ENCODE measurements at places on chromosomes 2 and 18.

DNA sequence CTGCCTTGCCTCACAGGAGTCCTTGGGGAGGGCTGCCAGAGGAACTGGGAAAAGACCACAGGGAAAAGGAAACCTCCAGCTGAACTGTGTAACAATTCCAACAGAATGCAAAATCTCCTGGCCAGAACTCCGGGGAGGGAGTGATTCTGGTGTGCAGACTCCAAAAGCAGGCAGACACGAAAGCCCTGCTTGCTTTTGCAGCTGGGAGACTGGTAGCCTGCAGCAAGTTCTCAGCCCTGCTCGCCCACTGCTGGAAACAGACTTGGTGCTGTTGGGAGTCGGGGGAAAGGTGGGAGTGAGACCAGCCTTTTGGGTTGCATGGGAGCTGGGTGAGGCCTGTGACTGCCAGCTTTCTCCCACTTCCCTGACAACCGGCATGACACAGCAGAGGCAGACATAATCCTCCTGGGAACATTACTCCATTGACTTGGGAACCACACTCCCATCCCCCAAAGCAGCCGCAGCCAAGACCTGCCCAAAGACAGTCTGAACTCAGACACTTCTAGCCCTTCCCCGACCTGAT lies 26.0 kb upstream of the NMI start:
- H3K27ac ChIP-seq, result no peak overlapping the region
- no peak for DNase-seq
- H3K4me3 ChIP-seq, result no peak overlapping the region

GRCh38 chr2:108633409-108633808 lies 85.9 kb upstream of the RANBP2 start:
- peaks cover 33% of the 10 kb centered on the region for H3K4me1 ChIP-seq
- no peak overlapping the region for H3K4me3 ChIP-seq
- no peaks in the 10 kb centered on the region for H3K36me3 ChIP-seq
- H3K27ac ChIP-seq, result no peak overlapping the region

DNA sequence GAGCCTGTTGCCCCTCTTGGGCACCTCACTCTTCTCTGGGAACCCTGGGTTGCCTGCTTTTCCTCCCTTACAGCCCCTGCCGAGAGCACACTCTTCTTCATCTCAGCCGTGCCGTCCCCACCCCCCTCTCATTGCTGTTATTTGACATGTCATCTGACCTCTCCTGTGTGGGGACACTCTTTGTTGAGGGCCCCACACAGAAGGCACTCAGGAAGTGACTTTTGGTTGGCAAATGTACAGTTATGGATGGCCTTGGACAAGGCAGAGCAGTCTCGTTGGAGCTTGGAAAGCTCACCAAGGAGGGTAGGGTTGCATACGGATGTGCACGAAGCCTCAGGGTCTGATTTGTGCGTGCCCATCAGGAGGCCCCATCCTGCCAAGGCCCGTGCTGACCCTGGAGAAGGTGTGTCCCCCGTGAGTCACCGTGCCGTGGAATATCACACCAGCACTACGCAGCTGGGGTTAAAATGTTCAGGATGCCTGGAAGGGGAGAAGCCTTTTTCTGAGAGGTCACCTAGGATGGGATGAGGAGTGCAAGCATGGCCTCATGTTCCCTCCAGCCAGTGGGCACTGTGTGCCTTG lies 93.9 kb downstream of the CTIF start:
- no peaks in the 10 kb centered on the region for H3K27me3 ChIP-seq
- DNase-seq, result peak; percentile 33
- peaks cover 17% of the 10 kb centered on the region for H3K4me1 ChIP-seq
- peaks cover 14% of the 10 kb centered on the region for H3K36me3 ChIP-seq
- H3K27ac ChIP-seq, result no peak overlapping the region

GRCh38 chr2:162065767-162066166 lies 8.2 kb downstream of the DPP4 start:
- no peak overlapping the region for H3K4me3 ChIP-seq
- H3K4me1 ChIP-seq, result no peaks in the 10 kb centered on the region
- DNase-seq, result no peak
- no peak overlapping the region for H3K27ac ChIP-seq
- H3K27me3 ChIP-seq, result no peaks in the 10 kb centered on the region

GRCh38 chr2:160353166-160353565 lies 140.4 kb downstream of the RBMS1 start:
- DNase-seq, result no peak
- peaks cover 25% of the 10 kb centered on the region for H3K36me3 ChIP-seq
- H3K27me3 ChIP-seq, result no peaks in the 10 kb centered on the region
- peak overlapping the region; percentile 86 for H3K27ac ChIP-seq

DNA sequence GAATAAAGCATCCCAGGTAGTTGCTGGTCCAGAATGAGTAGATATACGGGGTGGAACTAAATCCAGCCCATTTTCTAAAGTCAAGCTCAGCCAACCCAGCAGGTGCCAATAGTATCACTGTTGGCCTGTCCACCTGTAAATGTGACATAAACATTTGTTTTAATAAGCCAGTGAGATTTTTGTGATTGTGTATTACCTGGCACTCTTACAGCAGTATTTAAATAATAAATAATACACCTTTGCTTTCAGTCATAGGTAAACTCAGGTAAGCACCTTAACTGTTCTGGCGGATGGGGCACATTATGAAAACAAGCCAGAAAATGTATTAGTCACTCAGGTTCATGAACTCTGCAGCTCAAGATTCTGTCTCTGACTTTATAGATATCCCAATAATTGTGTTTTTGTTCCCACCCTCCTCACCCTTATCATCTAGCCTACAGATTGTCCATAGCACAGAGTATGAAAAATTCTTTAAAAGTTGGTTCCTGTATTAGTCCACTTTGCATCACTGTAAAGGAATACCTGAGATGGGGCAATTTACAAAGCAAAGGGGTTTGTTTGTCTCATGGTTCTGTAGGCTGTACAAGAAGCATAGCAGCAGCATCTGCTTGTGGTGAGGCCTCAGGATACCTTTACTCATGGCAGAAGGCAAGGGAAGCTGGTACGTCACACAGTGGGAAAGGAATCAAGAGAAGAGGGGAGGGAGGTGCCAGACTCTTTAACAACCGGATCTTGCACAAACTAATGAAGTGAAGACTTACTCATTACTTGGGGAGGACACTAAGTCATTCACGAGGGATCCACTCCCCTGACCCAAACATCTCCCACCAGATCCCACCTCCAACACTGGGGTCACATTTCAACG lies 73.0 kb upstream of the CYRIA start:
- H3K27ac ChIP-seq, result peak overlapping the region; percentile 18
- peaks cover 28% of the 10 kb centered on the region for H3K4me1 ChIP-seq
- H3K4me3 ChIP-seq, result no peak overlapping the region
- no peaks in the 10 kb centered on the region for H3K27me3 ChIP-seq
- DNase-seq, result no peak

DNA sequence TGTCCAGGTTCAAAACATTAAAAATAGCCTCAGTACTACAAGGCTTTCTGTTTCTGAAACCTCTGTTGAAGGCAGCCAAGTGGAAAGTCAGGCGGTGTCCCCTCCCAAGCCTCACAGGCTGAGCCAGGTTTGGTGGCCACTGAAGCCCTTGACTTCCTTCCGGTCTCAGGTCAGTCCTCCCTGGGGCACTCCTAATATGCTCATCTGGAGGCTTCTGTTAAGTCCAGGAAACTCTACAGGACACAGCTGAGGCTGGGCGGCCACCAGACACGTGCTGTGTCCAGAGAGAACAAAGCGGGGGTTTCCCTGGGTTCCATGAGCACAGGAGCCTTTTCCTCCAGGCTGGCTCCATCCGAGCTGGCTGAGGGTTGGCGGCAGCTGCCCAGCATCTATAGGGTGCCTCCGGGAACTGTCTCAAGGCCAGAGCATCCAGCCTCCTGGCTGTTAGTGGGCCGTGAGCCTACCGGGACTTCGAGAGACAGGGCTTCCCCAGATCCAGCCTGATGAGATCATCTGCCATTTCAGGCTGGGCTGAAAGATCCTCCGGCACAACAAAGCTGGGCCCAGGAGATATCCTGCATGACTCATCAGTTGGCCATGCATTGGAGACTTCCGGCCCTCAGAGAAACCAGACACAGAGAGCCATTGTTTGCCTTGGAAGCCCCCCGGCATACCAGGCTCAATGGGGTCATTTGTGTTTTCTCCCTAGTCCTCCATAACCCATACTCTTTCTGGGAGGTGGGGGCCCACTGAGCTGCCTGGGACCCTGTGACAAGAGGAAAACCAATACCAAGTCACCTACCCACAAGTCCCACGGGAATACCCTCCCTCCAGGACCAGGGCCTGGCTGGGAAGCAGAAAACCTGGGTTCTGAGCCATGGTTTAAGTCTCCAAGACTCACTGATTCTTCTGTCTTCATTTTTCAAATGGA lies 71.7 kb downstream of the HS1BP3 start:
- H3K4me1 ChIP-seq, result peaks cover 36% of the 10 kb centered on the region
- H3K27ac ChIP-seq, result peak overlapping the region; percentile 94
- H3K4me3 ChIP-seq, result no peak overlapping the region
- H3K27me3 ChIP-seq, result no peaks in the 10 kb centered on the region

DNA sequence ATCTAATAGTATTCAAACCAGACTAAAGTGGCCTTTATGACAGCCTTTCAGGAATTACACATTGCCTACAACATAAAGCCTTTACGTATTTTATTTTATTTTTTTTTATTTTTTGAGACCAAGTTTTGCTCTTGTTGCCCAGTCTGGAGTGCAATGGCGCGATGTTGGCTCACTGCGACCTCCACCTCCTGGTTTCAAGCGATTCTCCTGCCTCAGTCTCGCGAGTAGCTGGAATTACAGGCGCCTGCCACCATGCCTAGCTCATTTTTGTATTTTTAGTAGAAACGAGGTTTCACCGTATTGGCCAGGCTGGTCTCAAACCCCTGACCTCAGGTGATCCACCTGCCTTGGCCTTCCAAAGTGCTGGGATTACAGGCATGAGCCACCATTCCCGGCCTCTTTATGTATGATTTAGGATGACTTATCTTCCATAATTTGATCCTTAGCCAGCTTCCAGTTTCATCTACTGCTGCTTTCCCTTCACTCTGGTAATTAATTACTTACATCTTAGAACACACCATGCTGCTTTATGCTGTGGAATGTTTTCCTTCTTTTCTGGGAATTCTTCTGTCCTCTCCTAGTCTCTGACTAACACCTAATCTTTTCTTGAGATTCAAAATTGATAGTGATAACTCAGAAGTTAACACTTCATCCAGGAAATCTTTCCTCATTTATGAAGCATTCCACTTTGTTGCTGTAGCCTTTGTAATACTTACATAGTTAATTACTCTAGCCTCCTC lies 2.6 kb downstream of the USP14 start:
- H3K27me3 ChIP-seq, result no peaks in the 10 kb centered on the region
- peaks cover 50% of the 10 kb centered on the region for H3K36me3 ChIP-seq
- no peak overlapping the region for H3K27ac ChIP-seq
- no peak overlapping the region for H3K4me3 ChIP-seq

DNA sequence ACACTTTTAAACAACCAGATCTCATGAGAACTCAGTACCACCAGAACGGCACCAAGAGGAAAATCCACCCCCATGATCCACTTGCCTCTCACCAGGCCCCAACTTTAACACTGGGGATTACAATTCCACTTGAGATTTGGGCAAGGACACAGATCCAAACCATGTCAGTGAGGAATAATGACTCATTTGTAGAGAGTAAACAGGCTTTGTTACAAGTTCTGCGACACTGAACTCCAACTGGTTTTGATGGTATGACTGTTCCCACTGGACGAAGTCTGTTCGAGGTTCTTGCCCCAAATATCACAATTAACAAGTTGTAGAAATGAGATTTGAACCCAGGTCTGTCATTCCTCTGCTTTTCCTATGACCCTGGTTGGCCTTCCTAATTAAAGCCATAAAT lies 718.1 kb upstream of the ID2 start:
- H3K27ac ChIP-seq, result no peak overlapping the region
- H3K4me1 ChIP-seq, result no peaks in the 10 kb centered on the region
- no peak for DNase-seq
- H3K27me3 ChIP-seq, result no peaks in the 10 kb centered on the region
- no peak overlapping the region for H3K4me3 ChIP-seq

DNA sequence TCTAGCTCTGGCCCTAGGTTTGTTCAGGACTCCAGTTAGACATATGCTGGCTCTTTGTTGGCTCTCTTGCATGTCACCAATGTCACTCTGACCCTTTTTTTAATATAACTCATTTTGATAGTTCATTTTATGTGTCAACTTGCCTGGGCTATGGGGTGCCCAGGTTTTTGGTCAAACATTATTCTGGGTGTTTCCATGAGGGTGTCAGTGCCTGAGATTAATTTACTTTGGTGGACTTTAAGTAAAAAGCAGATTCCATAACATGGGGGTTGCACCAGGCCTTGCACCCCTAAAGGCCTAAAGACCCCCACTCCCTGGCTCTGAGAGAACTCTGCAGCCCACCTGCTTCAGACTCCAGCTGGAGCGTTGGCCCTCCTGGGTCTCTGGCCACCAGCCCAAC lies 48.1 kb upstream of the SNTG2 start:
- no peak overlapping the region for H3K4me3 ChIP-seq
- H3K4me1 ChIP-seq, result no peaks in the 10 kb centered on the region
- H3K27ac ChIP-seq, result no peak overlapping the region
- no peaks in the 10 kb centered on the region for H3K27me3 ChIP-seq
- no peaks in the 10 kb centered on the region for H3K36me3 ChIP-seq

DNA sequence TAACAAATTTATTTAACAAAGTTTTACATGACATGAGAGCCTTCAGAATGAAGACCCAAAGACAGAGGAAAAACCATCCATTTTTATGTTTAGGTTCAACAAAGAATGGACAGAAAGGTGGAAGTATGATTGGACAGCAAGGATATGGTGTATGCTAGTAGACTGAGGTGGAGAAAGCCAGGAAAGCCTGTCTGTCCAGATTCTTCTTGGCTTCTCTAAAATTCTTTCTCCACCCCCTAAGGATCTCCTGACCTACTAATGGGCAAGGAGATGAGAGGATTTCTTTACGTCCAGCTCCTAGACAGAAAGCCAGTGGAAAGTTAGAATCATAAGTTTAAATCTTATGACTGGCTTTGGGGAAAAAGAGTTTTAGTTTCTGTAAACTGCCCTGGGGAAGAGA lies 3.0 kb downstream of the ATIC start:
- no peaks in the 10 kb centered on the region for H3K27me3 ChIP-seq
- no peak overlapping the region for H3K27ac ChIP-seq
- peaks cover 13% of the 10 kb centered on the region for H3K4me1 ChIP-seq
- H3K4me3 ChIP-seq, result no peak overlapping the region
- DNase-seq, result no peak

- H3K4me1 ChIP-seq, result peaks cover 11% of the 10 kb centered on the region
- no peak for DNase-seq
- no peak overlapping the region for H3K4me3 ChIP-seq
- H3K27me3 ChIP-seq, result no peaks in the 10 kb centered on the region
Observed at GRCh38 chr2:219724628-219725027, 97.2 kb downstream of the SLC4A3 start.

GRCh38 chr2:200184748-200185627 lies 121.5 kb upstream of the SPATS2L start:
- DNase-seq, result no peak
- H3K4me3 ChIP-seq, result no peak overlapping the region
- no peaks in the 10 kb centered on the region for H3K36me3 ChIP-seq
- H3K4me1 ChIP-seq, result no peaks in the 10 kb centered on the region

- no peaks in the 10 kb centered on the region for H3K36me3 ChIP-seq
- no peak for DNase-seq
- H3K4me3 ChIP-seq, result no peak overlapping the region
Observed at GRCh38 chr2:147100406-147101035, 744.3 kb upstream of the ACVR2A start.

All from RWPE2 (cell line).